H1 (cell line): ENCODE measurements at places on chromosomes 13 and 19. TPM values are rescaled to one million over a fixed set of nuclear protein-coding genes. Genes with fewer than 3 reads are reported as not detected.

Gene NLRP7
- total RNA-seq, result 0.91 and 0.96 TPM in 2 replicates

Gene SMIM44
- total RNA-seq, result not detected in 2 replicates

DNA sequence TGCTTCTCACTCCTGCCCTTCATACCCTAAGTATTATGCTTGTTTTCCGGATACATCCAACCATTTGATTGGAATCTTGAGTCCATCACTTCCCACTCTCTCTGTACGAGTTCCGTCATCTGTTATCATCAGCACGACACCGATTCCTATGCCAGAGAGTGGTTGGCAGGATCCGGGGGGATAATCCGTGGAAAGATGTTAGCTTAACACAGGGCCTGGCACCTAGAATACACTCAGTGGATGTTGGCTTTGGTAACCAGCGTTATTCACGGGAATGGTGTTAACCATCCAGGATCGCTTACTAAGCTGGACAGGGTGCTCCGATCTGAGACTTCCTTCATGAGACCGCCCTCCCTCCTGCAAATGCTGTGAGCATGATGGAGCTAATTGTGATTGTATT lies 12.4 kb downstream of the VSTM2B start:
- H3K36me3 ChIP-seq, result no peaks in the 10 kb centered on the region
- no peak overlapping the region for H3K4me3 ChIP-seq
- H3K4me1 ChIP-seq, result peaks cover 3% of the 10 kb centered on the region; the same call in 1 of the 2 replicates
- DNase-seq, result no peak
- H3K27me3 ChIP-seq, result no peaks in the 10 kb centered on the region

DNA sequence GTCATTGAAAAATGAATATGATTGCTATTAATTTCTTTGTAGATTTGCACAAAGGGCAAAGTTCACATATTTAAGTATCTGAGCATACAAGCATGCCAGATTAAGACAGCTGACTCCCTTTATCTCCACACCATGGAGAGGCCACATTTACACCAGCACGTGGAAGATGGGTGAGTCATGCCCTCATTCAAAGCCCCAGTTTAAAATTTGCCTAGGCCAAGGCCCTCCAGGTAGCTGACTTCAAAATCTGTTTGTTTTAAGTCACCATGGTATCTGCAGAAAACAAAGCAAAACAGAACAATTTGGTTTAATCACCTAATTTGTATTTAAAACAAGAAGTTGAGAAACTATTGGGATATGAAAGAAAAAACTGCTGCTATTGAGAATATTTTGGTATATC lies 109.2 kb downstream of the ESD start:
- peaks cover 2% of the 10 kb centered on the region for H3K4me1 ChIP-seq
- no peaks in the 10 kb centered on the region for H3K27me3 ChIP-seq
- no peak for DNase-seq
- H3K36me3 ChIP-seq, result no peaks in the 10 kb centered on the region

GRCh38 chr13:63167699-63168337 lies 1752.2 kb upstream of the PCDH20 start:
- H3K4me1 ChIP-seq, result peaks cover 3% of the 10 kb centered on the region
- DNase-seq, result no peak
- H3K36me3 ChIP-seq, result no peaks in the 10 kb centered on the region
- H3K27ac ChIP-seq, result peak overlapping the region; percentile 14; the same call in 1 of the 2 replicates
